ENCODE measurements at places on chromosomes 16 and 17.

- no peak for DNase-seq
Observed at GRCh38 chr16:79835194-79835593, 234.7 kb upstream of the MAF start.

- DNase-seq: no peak
Observed at GRCh38 chr16:67145746-67146145, 5.1 kb downstream of the B3GNT9 start.

GRCh38 chr17:41455236-41455635, 11.9 kb downstream of the KRT32 start:
- no peak for DNase-seq

DNA sequence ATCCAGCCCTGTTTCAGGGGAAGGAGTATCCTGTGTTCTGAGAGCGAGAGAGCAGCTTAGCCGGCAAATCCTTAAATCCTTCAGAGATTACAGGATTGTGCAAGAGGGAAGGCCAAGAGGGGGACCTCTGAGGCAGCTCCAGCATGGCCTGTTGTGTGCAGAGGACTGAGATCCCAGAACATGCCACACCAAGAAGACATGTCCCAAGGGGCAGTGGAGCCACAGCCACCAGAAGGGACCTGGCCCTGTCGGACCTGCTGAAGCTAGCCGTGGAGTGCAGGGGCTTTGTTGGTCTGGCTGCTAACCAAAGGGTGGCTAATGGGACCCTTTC, 1.6 kb upstream of the MRC2 start:
- no peak for DNase-seq

DNA sequence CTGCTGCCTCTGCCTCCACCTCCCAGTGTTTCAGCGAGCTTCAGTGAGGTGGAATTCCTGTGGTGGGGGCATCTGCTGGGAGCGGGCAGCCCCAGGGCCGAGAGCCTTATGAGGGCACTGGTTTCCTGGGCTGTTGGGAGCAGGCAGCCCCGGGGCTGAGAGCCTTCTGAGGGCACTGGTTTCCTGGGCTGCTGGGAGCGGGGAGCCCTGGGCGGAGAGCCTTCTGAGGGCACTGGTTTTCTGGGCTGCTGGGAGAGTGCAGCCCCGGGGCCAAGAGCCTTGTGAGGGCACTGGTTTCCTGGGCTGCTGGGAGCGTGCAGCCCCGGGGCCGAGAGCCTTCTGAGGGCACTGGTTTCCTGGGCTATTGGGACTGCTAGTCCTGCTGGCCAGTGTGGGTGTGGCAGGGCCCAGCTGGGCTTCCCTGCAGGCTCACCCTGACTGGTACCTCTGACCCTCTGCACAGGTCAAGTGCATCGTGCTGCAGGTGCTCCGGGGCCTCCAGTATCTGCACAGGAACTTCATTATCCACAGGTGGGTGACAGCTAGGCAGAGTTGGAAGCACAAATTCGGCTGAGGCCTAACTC, 5.6 kb downstream of the CDK10 start:
- no peak for DNase-seq

DNA sequence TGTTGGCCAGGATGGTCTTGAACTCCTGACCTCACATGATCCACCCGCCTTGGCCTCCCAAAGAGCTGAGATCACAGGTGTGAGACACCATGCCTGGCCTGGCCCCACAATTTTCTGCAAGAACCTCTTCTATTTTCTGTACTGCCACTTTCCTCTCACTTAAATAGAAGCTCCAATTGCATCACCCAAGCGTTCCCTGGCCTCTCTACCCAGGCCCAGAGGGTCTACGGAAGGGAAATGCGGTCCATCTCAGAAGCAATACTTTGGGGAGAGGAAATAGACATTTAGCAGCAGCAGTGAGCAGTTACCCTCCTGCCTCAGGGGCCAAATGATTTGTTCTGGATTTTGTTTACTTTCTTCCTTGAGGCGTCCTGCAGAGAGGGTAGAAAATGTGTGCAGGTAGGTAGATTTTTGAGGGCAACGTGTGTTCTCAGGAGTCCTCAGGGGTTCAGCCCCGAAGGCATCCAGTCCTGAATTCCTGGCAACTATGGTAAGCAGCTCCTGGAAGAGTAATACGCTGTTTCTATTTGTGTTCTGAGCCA, 11.0 kb downstream of the SLC6A4 start:
- DNase-seq: no peak

GRCh38 chr17:71986886-71987285, 133.9 kb upstream of the SOX9 start:
- DNase-seq: no peak

- DNase-seq: no peak
Observed at GRCh38 chr16:57401943-57402640, 2.5 kb upstream of the CCL17 start.

DNA sequence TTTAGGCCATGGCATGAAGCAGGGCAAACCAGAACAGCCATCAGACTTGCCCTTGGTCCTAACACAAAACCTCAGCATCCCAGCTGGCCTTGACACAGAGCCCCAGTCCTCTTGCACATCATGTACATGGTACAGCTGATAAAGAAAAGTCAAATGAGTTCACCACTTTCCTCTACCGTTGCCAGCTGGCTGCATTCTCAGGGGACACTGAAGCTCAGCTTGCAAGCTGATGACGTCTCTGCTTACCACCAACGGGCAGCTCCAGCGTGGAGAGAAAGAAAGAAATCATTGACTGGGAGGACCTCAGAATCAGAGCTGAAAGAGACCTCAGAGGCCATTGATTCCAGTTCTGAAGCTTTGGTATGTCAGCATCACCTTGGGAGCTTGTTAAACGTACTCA, 80.7 kb upstream of the CES5A start:
- no peak for DNase-seq

DNA sequence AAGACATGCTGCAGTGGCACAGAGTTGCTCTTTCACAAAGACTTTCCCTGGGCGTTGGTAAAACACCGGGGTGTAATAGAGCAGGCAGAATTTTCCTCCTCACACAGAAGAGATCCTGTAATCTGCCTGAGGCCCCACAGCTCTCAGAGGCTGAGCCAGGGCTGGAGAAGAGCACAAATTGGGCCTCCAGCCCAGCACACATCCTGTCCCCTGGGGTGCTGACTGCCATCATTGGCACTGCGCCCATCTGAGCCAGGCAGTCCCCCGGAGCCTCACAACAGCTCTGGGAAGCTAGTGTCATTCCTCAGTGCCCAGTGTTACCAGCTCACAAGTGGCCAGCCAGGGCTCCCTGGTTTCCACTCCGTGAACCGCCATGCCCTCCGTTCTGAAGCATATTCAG, 119.4 kb downstream of the SOCS1 start:
- DNase-seq: no peak

DNA sequence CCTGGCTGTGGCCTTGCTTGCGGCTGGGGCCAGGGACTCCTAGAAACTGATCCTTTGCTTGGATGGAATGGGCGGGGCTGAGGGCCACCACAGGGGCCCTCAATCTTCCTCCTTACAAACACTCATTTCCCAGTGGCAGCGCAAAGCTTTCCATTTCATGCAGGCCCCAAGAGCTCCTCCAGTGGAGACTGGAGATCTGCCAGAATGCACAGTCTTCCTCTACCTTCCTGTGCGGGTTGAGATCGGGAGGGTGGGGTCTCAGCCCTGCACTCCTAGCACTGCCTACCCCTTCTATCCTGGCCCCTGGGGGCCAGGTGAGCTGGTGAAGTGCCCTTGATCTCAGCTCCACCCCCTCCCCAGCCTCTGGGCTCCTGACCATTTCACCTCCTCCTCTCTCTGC, 1.7 kb downstream of the NRN1L start:
- no peak for DNase-seq

GRCh38 chr17:64115043-64115698, 14.8 kb downstream of the ERN1 start:
- no peak for DNase-seq

GRCh38 chr17:39001703-39002637, 34.8 kb upstream of the FBXO47 start:
- no peak for DNase-seq

GRCh38 chr17:557371-557770, 157.3 kb downstream of the VPS53 start:
- DNase-seq: no peak

All from stimulated activated CD4-positive, alpha-beta T cell treated with anti-CD3 and anti-CD28 coated beads, Interleukin-2, amount 100 ng/mL, for 48 hours (primary cell).